ENCODE measurements at places on chromosomes 13 and 19.

DNA sequence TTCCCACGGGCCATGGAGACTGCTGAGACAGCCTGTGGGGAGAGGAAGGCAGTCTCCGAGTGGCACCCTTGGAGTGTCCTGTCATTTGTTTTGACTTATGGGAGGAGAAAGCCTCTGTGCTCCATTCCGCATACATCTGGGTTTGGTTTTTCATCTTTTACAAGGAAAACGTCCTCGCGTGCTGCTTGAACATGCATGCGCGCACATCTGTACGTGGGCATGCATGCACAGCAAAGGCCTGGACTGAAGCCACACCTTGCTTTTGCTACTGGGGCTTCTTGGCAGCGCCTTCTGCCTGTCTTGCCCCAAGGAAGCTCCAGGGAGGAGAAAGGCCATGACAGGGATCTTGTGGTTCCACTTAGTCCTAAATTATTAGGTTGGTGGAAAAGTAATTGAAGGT lies 44.0 kb downstream of the SUGP2 start:
- DNase-seq, result no peak

GRCh38 chr13:30043631-30043925 lies 193.2 kb upstream of the UBL3 start:
- no peak for DNase-seq

DNA sequence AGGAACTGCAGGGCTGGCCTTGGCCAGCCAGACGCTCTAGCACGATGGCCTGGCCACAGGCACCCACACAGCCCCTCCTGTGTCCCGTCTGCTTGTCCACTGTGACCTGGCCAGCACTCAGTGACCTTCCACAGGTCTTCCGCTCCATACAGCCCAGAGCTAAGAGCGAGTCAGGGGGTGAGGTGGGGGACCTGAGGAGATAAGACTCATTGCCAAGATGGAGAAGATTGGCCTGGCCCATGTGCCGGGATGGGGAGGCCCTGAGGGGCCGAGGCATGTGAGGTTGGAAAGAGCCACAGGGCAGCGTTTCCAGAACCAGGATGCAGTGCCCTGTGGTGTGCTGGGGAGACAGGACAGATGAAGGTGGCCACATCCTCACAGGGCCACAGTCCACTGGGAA lies 10.2 kb upstream of the SLC7A9 start:
- DNase-seq, result no peak

GRCh38 chr19:44050740-44051649 lies 841 bp upstream of the ZNF223 start:
- no peak for DNase-seq

DNA sequence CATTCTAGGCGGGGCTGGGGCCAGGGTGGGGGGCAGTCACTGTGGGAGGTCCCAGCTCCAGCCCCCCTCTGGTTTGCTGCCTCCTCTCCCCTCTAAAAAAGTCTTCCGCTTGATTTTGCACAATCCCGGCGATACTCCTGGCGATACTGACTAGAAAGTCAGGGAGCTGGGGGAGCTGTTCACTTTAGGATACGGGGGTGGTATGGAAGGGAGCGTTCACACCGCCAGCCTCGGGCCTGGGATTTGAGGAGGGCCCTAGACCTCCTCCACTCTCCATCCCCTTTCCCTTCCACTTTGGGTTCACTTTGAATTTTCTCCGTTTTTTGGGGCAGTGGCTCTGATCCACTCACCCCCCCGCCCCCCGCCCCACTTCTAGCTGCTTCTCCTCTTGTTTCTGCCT lies 35.0 kb downstream of the KEAP1 start:
- DNase-seq, result peak; percentile 80

DNA sequence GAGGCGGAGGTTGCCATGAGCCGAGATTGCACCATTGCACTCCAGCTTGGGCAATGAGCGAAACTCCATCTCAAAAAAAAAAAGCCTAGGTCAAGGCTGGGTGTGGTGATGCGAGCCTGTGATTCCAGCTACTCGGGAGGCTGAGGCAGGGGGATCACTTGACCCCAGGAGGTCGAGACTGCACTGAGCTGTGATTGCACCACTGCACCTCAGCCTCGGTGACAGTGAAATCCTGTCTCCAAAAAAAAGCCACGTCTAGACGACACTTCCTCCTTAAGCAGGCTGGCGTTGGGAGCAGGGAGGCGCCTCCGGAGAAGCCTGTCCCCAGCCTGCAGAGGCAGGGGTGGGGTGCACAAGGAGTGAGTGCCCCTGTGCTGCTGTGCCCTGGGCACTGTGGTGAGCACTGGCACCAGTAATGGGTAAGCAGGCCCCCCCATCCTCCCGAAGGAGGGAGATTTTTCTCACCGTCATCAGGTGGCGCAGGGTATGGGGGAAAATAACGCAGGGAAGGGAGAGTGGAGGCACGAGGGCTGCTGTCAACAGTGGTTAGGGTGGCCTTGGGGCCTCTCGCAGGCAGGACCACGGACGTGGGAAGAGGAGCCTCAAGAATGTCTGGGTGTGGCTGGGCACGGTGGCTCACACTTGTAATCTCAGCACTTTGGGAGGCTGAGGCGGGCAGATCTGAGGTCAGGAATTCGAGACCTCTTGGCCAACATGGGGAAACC lies 706 bp downstream of the P2RY11 start:
- DNase-seq, result peak; percentile 59

DNA sequence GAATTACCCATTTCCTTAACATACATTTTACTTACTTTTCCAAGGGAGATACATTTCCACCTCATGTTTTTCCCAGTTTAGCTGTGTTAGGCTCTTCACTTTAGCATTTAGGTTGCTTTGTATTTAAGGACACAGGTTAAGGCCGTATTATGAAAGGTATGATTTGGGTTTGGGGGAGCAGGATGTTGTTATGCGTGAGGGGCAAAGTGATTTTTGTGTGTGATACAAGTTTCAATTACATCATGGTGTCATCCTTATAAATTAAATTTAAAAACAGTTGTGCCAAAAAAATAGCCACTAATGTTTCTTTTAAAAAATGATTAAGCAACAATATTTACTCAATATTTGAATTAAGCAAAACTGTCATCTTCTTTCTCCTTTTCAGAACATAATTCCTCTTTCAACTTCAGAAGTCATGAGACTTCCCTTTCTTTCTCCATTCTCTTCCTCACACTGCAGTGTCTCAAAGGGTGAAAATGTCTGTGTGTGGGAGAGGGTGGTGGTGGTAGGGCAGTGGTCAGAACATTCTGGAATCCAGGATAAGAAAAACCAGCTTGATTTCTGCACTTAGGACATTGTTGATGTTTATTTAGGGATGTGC lies 126.2 kb downstream of the KCNRG start:
- no peak for DNase-seq

DNA sequence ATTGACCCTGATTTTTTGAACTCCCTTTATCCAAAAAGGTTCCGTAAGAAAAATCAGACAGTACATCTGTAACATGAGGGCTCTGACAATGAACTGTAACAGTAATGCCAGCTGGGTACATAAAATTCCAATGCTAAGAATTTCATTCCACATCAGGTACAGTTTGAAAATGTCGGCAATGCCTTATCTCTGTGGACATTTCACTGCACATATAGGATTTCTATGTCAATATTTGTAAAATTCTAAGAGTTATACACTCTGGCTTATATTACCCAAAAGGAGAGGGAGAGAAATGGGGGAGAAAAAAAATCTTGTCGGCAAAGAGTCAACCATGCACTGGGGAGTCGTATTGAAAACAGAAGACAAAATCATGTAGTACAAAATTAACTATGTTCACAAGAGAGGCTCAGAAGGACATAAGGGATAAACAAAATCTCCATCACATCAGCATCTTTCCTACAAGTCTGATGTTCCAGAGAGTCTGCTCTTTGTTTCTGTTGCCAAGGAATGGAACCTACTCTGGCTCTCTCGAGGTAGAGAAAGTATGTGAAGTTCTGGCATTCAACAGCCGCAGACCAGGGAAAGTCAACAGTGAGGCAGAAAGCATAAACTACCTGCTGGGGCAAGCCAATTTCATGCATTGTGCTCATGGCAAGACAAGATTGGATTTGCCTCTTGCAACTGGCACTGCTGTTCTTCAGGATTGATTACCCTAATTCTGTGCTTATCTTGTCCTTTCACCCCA lies 72.4 kb downstream of the STARD13 start:
- no peak for DNase-seq
